ENCODE measurements at places on chromosomes 3 and 15.

DNA sequence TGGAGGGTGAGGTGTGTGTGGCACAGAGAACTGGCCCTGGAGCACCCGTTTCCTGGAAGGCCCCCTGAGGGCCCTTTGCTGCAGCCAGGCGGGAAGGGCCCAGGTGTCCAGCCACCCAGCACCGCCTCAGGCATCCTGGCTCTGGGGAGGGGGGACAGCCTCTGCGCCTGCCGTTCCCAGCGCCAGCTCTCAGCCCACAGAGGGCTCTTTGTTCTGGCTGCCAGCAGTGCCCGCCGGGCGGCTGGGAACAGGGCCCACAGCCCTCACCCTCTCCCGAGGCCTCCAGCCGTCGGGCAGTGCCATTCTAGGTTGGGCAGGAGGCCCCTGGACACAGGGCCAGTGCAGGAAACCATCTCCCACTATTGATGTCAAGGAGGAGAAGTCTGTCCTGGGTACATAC lies 8.3 kb downstream of the SLC38A3 start:
- DNase-seq = no peak

- DNase-seq = no peak
Observed at GRCh38 chr3:66378256-66378655, 122.6 kb downstream of the LRIG1 start.

DNA sequence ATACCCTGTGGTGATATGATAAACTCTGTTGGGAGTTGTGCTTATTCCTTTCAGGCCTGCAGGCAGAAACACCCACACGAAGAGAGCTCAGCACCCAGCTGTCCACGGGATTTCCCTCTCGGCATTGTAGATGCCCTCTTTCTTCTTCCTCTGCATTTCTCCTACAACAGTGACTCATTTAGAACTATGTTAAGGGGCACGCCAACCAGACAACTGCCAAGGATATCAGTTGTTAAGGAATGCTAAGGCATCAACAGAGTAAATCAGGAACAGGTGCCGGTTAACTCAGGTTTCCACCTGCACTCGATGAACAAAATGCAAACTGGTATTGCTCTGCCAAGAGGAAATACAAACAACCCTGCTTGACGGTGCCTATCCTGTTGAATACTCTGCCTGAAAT lies 270.0 kb upstream of the PEX5L start:
- no peak for DNase-seq

DNA sequence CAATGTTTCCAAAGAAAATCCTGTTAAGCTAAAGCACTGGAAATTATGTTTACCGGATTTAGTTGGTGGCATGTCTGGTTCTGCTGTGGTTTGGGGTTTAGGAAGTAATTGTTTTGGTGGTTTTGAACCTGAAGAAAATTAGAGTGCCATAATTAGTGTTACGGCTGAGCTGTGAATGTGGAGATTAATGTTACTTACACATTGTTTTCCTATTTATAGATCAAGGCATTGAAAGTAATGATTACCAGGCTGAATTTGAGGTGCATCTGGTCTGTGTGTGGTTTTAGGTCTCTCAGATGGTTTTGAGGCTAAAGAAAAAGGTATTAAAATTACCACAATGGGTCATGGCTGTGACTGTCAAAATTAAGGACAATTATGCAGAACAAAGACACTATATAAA lies 128.9 kb downstream of the TFG start:
- no peak for DNase-seq

DNA sequence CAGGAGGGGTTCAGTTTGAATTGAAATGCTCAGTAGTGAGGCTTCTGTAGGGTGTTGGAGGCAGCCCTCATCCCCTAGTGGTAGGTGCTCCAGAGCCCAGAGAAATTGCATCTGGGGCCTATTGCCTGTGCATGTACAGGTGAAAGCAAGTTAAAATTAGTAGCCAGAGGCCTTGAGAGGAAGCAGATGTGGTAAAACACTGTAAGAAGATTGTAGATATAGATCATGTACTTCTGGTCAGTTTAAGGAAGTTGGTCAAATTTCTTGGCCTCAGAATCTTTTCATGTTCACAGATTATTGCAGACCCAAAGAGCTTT lies 34.6 kb downstream of the IGSF10 start:
- DNase-seq = peak; percentile 48
